NCI-H446 treated with DMSO at 0.1 percent for 48 hours (cell line): ENCODE measurements at places on chromosomes 3 and 15.

DNA sequence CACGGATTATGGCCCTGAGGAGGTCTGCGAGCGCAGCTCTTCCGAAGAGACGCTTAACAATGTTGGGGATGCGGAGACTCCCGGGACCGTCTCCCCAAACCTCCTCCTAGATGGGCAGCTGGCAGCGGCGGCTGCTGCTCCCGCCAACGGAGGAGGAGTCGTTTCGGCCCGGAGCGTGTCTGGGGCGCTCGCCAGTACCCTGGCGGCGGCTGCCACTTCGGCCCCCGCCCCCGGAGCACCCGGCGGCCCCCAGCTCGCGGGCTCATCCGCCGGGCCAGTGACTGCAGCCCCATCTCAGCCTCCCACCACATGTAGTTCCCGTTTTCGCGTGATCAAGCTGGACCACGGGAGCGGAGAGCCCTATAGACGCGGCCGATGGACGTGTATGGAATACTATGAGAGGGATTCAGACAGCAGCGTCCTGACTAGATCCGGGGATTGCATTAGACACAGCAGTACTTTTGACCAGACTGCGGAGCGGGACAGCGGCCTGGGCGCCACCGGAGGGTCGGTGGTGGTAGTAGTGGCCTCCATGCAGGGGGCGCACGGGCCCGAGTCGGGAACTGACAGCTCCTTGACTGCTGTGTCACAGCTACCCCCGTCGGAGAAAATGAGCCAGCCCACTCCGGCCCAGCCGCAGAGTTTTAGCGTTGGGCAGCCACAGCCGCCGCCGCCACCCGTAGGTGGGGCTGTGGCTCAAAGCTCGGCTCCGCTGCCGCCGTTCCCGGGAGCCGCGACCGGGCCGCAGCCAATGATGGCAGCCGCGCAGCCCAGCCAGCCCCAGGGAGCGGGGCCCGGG is 1.6 kb downstream of the TSC22D2 start:
- DNase-seq, result peak; percentile 52

- DNase-seq, result no peak
These were observed 104.1 kb downstream of the GSK3B start for GRCh38 chr3:119989981-119990655.

GRCh38 chr15:23422099-23422945 is 24.7 kb downstream of the GOLGA6L2 start:
- no peak for DNase-seq

DNA sequence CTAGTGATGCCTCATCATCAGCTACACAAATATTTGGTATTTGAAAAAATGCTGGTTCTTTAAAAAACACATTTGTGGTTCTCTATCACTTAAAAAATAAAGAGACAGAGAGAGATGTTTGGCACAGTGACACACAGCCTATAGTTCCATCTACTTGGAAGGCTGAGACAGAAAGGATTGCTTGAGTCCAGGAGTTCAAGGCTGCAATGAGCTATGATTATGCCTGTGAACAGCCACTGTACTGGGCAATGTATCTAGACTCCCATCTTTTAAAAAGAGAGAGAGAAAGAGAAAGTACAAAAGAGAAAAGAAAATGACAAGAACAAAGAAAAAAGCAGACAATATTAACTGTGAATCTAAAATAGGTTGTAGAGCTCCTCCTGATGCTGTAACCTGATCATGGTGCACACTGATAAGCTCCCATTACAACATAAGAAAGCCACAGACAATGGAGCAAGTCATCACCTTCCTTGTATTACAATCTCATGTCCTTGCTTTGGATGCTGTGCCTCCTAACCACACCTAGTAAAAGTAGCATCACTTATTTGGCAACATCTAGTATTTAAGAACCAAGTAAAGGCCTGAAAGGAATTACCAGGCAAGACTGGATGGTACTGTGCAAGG is 31.7 kb upstream of the MAP4 start:
- DNase-seq, result no peak

DNA sequence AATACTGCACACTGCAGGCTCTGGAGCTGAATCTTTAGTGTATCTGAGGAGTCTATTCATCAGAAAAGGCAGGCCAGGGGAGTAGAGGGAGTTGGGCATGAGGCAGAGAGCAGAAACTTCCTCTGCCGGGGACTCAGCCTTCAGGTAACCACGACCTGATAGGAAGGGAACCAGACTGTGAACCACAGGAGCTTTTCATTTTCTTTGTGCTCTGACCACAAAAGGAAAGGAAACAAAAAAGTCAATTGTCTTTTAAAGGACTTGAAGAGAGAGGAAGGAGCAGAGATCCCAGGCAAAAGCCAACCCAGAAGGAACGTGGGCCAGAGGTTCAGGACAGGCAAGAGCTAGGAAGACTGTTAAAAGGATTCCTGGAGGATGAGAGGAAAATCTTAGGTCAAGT is 573.3 kb downstream of the EPHB1 start:
- DNase-seq, result no peak

DNA sequence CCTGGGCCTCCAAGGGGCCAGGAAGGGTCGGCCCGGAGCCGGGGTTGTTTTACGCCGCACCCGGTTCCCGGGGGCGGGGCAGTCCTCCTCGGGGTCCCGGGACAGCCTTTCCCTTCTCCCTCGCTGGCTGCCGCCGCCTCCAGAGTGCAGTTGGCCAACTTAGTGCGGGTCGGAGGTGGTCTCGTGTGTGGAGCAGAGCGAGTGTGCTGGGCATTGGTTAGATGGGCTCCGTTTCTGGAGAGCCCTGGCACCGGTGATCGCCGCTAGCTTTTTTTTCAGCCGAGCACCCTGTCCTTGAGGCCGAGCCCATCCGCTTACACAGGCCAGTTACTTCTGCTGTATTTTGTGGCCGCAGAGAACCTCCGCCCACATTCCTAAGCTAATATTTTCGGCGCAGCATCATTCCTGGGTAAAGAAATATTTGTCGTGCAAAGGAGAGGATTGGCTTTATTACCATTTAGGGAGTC is 585 bp downstream of the KIF23 start:
- DNase-seq, result no peak

- DNase-seq, result no peak
These were observed 2.5 kb upstream of the TRPM1 start for GRCh38 chr15:31104003-31104402.

DNA sequence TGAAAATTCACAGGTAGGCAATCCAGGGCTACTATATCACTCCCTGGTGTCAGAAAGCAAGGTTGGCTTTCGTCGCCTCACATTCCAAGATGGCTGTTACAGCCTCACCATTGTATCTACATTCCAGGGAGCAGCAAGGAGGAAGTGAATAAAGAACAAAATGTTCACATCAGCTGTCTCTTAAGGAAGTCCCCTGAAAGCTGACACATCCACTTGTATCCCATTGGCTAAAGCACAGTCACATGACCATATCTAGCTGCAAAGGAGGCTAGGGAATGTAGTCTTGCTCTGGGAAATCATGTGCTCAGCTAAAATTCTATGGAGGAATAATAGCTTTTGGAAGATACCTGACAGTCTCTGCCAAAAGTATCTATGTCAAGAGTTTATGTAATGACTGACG is 12.8 kb upstream of the GATA2 start:
- no peak for DNase-seq

DNA sequence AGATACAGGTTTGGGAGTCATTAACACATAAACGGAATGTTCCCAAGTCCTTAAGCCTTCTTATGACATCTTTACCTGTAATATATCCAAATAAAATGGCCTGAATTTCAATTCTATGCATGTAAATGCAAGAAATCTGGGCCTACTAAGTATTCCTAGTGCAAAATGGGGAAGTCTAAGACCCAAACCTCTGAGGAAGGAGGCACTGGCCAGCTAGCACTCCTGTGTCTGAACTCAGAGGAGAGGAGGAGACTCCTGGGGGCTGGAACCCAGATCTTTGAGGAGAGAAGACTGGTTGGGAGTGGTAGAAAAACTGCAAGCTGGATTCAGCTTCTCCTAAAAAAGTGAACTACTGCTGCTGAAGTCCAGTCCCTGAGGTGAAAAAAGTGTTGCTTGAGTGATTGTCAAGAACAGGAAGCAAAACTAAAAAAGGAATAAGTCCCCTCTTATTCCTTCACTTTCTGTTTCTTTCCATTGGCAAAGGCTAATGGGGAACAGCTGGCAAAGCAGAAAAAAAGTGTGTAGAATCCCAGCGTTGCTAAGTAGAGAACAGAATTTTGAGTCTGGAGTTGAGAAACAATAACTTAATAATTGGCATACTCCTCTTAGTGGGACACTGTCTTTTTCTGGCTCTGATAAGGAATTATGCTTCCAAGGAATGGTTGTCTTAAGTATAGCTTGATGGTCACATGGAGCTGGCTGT is 54.8 kb upstream of the ATP2C1 start:
- DNase-seq, result no peak

DNA sequence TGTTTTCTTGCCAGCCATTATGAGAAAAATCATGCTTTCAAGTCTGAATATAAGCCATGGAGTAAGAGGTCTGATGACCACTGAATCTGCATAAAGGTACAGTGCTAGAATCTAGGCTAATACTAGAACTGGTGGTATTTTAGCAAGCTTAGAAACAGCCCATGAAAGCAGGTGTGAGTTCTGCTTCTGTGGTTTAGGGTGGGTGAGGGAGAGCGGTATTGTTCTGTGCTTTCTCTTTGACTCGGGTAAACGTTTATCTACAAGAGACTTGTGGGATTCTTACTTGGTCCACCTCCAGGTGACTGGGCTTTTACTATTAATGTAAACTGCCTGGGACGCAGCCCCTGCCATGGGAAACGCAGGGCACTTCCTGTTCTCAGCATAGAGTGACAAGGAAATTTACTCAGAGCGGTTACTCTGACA is 55.2 kb downstream of the PGPEP1L start:
- no peak for DNase-seq

DNA sequence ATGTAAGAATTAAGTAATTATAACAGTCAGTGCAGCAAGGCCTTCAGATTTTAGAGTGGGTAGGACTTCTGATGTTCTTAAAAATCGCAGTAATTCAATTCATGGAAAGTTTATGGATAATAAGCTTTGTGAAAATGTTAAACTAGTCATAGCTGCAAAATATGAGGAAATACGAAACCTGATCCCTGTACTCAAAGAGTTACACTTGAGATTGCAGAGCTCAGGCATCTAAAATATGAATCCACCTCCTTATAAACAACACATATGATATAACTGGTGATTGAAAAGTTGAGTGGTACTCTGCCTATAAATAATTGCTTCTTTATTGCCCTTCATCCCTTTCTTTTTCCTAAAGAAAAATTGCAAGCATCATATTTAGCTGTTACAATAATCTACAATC is 473.3 kb downstream of the OTOL1 start:
- no peak for DNase-seq

DNA sequence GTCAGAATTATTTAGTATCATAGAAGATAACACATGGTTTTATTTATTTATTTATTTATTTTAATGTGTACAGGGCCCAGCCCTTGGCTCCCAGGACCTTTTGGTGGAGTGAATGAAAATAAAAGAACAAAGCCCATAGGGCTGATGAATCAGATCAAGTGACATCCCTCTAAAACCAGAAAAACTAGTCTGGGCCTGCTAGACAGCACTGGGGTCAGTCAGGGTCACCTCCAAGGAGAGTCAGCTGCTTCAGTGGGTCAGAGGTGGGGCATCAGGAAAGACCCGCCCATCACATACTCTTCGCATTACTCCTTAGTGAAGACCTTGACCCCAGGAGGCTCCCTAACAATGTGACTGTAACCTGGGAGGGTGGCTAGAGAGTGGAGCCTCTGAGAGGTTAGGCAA is 12.8 kb downstream of the PPCDC start:
- DNase-seq, result no peak

DNA sequence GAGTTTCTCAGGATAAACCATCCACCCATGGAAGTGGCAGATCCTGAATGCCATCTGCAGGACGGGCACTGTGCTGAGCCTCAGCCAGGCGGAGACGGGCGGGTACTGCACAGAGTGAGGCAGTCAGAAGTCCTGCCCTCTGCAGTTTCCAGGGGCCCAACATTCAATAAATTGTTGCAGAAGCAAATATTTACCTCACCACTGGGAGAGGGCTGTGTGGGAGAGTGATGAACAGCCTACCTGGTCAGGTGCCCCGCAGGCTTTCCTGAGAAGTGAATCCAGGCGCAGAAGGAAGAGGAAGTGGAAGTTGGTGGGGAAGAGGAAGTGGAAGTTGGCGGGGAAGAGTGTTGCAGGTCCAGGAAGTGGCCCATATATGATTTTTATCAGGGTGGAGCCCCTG is 100.8 kb downstream of the SLCO3A1 start:
- no peak for DNase-seq
